A673 (cell line): ENCODE measurements at places on chromosomes 5 and 9. TPM values are rescaled to one million over a fixed set of nuclear protein-coding genes. Genes with fewer than 3 reads are reported as not detected.

DNA sequence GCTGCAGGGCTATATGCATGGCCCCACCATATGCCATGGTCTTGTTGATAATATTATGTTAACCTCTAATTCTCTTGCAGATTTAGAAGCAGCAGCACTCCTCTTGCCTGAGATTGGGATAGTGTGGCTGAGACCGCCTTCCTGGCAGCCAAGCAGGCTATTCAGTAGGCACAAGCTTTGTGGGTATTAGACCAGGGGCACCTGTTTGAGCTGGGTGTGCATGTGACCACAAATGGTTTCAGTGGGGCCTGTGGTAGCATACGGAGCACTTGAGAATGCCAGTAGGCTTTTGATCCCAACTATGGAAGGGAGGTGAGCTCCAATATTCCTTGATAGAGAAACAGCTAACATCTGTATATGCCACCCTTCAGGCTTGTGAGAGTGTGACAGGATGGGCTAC, 625.1 kb upstream of the NUDT12 start:
- H3K36me3 ChIP-seq: no peaks in the 10 kb centered on the region
- H3K27ac ChIP-seq: no peak overlapping the region
- H3K4me1 ChIP-seq: no peaks in the 10 kb centered on the region
- no peaks in the 10 kb centered on the region for H3K27me3 ChIP-seq
- DNase-seq: no peak

- DNase-seq: no peak
- H3K27me3 ChIP-seq: no peaks in the 10 kb centered on the region
- no peak overlapping the region for H3K4me3 ChIP-seq
- peaks cover 59% of the 10 kb centered on the region for H3K36me3 ChIP-seq
- H3K27ac ChIP-seq: no peak overlapping the region
- H3K4me1 ChIP-seq: no peaks in the 10 kb centered on the region
Observed at GRCh38 chr9:116243708-116244107, 90.1 kb downstream of the PAPPA start.

DNA sequence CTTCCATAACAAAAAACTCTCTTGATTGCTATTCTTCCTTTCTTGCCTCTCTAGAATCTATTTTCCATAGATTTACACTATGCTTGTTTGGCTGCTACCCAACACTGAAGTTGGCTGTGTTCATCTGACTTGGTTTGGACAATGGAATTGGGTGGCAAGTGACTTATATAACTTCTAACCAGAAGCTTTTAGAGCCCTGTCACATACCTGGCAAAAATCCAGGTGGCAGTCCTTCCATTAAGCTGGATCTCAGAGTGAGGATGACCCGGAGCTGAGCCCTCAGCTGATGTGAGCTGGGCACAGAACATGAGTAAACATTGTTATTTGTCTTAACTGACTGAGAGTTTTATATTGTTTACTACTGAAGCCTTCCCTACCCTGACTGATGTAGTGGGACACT, 225.7 kb downstream of the TLR4 start:
- H3K36me3 ChIP-seq: no peaks in the 10 kb centered on the region
- no peaks in the 10 kb centered on the region for H3K4me1 ChIP-seq
- no peak for DNase-seq
- no peak overlapping the region for H3K4me3 ChIP-seq
- H3K27ac ChIP-seq: no peak overlapping the region

DNA sequence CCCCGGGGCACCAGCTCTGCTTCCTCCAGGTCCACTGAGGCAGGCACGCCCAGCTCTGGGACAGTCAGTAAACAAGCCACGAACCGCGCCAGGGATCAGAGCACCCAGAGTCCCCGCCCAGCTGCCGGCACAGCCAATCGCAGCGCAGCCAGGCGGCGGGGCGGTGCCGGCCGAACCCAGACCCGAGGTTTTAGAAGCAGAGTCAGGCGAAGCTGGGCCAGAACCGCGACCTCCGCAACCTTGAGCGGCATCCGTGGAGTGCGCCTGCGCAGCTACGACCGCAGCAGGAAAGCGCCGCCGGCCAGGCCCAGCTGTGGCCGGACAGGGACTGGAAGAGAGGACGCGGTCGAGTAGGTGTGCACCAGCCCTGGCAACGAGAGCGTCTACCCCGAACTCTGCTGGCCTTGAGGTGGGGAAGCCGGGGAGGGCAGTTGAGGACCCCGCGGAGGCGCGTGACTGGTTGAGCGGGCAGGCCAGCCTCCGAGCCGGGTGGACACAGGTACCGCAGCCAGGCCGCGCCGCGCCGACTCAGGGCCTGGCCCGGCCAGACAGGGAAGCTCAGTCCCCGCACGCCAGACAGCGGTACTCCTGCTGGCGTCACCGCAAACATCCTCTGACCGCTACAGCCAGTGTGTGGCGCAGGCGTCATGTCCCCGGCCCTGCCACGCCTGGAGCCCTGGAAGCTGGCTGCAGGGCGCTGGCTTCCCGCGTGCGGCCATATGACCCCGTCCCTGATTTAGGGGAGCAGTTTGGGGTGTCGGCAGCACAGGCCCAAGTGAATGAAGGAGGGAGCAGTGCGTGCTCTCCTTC, at the start of gene CTSL:
Gene CTSL (plus strand): TSS at position 220 of the 810 bp plus-strand sequence. CDS start 1,485 bp downstream, outside the sequence.
- peak within 1 kb of the TSS; percentile 52 for H3K27ac ChIP-seq
- no peaks in the 10 kb centered on the region for H3K36me3 ChIP-seq
- H3K4me1 ChIP-seq: peaks cover 6% of the 10 kb centered on the region
- H3K4me3 ChIP-seq: peak within 1 kb of the TSS; percentile 77
- DNase-seq: peak; percentile 67

DNA sequence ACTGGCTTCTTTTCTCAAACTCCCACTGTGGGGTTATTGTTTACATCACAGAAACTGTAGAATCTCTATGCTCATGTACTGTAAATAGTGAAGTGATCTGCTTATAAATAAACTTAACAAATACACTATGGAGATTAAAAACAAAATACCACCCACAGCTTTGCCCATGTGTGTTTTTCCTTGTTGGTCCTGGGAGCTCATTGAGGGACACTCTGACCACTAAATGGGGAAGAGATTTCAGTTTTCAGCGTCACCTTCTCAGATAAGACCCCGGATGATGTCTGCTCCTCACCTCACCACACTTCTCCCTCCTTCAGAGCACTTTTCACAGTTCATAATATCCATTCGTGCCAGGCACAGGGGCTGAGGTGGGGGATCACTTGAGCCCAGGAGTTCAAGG, 89.7 kb downstream of the PDE6A start:
- no peaks in the 10 kb centered on the region for H3K27me3 ChIP-seq
- peaks cover 1% of the 10 kb centered on the region for H3K36me3 ChIP-seq
- H3K27ac ChIP-seq: peak overlapping the region; percentile 81
- no peak for DNase-seq
- no peak overlapping the region for H3K4me3 ChIP-seq

- no peaks in the 10 kb centered on the region for H3K36me3 ChIP-seq
- no peak overlapping the region for H3K4me3 ChIP-seq
- no peaks in the 10 kb centered on the region for H3K4me1 ChIP-seq
- H3K27me3 ChIP-seq: no peaks in the 10 kb centered on the region
Observed at GRCh38 chr5:63055421-63055820, 476.8 kb downstream of the LRRC70 start.

GRCh38 chr5:145906401-145906800, 30.0 kb upstream of the SH3RF2 start:
- no peaks in the 10 kb centered on the region for H3K27me3 ChIP-seq
- no peak overlapping the region for H3K27ac ChIP-seq
- H3K4me1 ChIP-seq: no peaks in the 10 kb centered on the region
- H3K4me3 ChIP-seq: no peak overlapping the region
- no peak for DNase-seq

DNA sequence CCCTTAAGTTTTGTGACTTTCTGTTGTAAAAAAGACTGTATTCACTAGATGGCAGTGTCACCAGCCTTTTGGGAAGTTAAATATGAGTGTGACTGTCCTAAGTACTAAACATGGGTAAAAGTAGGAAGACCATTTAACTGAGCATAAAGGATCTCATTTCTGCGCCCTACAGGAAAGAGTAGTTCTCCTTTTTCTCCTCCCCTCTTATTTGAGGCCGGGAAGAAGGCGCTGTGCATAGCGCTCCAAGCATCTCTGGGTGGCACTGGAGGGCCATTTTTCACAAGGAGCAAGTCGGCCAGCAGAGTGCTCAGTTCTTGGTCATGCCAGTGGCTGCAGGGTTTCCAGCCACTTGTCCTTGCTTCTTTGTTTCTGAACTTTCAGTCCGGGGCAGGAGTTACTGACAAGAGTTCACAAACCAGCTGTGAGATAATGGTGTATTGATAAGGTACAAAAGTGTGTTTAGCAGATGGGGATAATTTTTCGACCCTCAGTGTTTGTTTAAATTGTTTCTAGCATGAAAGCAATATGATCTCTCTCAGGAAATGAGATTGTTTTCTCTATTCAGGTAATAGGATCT, 227.6 kb upstream of the DMRT1 start:
- no peak overlapping the region for H3K4me3 ChIP-seq
- H3K27ac ChIP-seq: no peak overlapping the region
- no peaks in the 10 kb centered on the region for H3K36me3 ChIP-seq
- H3K4me1 ChIP-seq: no peaks in the 10 kb centered on the region

DNA sequence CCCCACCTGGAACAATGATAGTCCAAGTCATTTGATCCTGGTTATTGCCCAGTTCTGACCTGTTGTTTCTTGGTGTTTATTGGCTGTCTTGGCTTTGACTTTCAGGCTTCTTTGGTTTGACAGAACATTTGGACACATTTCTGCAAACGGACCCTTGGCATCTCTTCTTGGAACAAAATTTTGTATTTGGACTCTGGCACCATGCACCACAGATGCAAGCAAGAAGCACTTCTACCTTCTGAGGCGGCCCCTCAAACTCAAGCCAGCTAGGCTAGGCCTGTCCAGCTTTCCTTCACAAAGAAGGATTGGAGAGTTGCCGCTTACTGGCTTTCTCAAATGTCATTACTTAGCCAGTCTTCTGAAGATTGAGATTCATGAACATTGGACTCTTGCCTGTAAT, 23.1 kb upstream of the FGF10 start:
- DNase-seq: no peak
- no peak overlapping the region for H3K27ac ChIP-seq
- H3K4me1 ChIP-seq: no peaks in the 10 kb centered on the region
- no peaks in the 10 kb centered on the region for H3K27me3 ChIP-seq
- no peaks in the 10 kb centered on the region for H3K36me3 ChIP-seq
- H3K4me3 ChIP-seq: no peak overlapping the region

GRCh38 chr9:93207326-93207814, 23.4 kb downstream of the WNK2 start:
- H3K4me1 ChIP-seq: no peaks in the 10 kb centered on the region
- no peaks in the 10 kb centered on the region for H3K36me3 ChIP-seq
- no peak for DNase-seq
- H3K4me3 ChIP-seq: no peak overlapping the region
- H3K27ac ChIP-seq: no peak overlapping the region

DNA sequence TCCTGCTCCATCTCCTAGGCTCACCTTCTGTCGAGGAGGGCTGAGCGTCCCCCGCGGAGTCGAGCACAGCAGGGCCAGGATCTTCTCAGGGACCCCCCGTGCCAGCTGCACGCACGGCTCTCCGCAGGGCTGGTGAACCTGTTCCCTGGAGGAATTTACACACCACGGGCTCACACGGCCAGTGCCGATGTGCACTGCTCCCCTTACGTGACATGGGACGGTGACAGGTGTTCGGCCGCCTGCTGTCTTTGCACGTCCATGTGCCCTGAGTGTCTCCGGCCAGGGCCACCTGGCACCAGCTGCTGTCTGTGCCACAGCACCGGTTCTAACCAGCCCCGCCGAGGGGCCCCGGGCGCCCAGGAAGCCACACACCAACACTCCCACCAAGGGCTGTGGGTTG, 8.7 kb upstream of the AGPAT2 start:
- H3K27ac ChIP-seq: no peak overlapping the region
- no peaks in the 10 kb centered on the region for H3K27me3 ChIP-seq
- H3K4me3 ChIP-seq: no peak overlapping the region
- DNase-seq: no peak
- H3K36me3 ChIP-seq: no peaks in the 10 kb centered on the region

- no peaks in the 10 kb centered on the region for H3K36me3 ChIP-seq
- no peak overlapping the region for H3K27ac ChIP-seq
- H3K27me3 ChIP-seq: no peaks in the 10 kb centered on the region
Observed at GRCh38 chr5:93189707-93190120, 391.3 kb downstream of the NR2F1-AS1 start.

DNA sequence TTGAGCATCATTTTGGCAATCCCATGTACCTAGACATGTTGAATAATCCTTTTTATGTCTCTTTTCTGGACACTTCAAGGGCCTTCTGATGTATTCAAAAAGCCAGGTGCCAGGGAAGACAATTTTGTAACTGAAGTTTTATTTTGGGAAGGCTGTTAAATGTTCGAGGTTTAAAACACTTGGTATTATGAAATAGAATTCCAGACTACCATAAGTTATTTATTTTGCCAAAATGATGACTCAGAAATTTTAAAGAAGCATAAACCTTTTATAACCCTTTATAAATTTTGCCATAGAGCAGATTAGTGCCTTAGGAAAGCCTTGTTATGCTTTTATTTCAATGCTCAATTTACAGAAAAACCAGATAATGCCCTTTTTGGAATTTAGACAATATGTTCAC, 30.3 kb upstream of the UHRF2 start:
- H3K36me3 ChIP-seq: no peaks in the 10 kb centered on the region
- H3K4me3 ChIP-seq: no peak overlapping the region
- no peak for DNase-seq
- no peaks in the 10 kb centered on the region for H3K4me1 ChIP-seq

DNA sequence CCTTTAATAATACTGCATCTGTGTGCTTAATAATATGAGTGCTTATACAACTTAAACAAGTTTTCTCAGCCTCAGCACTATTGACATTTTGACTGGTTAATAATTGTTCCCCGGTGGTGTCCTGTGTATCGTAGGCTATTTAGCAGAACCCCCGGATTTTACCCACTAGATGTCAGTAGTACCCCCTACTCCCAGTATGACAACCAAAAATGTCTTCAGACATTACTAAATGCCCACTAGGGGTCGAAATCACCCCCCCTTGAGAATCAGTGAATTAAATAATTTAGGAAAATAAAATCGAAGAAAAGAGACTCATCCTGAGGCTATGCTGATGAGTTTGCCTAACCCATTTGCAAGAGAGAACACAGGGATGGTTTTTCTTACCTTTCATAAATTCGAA, 166.3 kb downstream of the ATP10B start:
- H3K27me3 ChIP-seq: peaks cover 4% of the 10 kb centered on the region
- H3K36me3 ChIP-seq: no peaks in the 10 kb centered on the region
- H3K4me1 ChIP-seq: no peaks in the 10 kb centered on the region

- DNase-seq: no peak
- peak overlapping the region; percentile 54 for H3K4me3 ChIP-seq
- H3K36me3 ChIP-seq: no peaks in the 10 kb centered on the region
- peaks cover 19% of the 10 kb centered on the region for H3K4me1 ChIP-seq
- H3K27ac ChIP-seq: no peak overlapping the region
Observed at GRCh38 chr9:95047452-95048224, 269.9 kb downstream of the FANCC start.

Gene TEX48
- not detected in 2 replicates for total RNA-seq

Gene C5orf63
- 2.2 and 5.4 TPM in 2 replicates for total RNA-seq

Gene CAMK2A
- not detected in 2 replicates for total RNA-seq

Gene EGFL7
- total RNA-seq: 79.5 and 98.5 TPM in 2 replicates

Gene SPAAR
- 0.37 TPM in 1 of 2 replicates, not detected in the other for total RNA-seq

Gene ENTREP1
- total RNA-seq: not detected in 2 replicates

Gene PHF19
- total RNA-seq: 75.7 and 77.4 TPM in 2 replicates

Gene SPATA9
- not detected in 2 replicates for total RNA-seq

Gene STK32A
- total RNA-seq: not detected in 2 replicates

Gene GPR150
- total RNA-seq: 0.13 and 0.15 TPM in 2 replicates

Gene NR2F1-AS1
- total RNA-seq: 1.8 and 2.3 TPM in 2 replicates

Gene CNTNAP3
- not detected in 2 replicates for total RNA-seq
